ENCODE measurements at places on chromosomes 11 and 22. TPM values are rescaled to one million over a fixed set of nuclear protein-coding genes. Genes with fewer than 3 reads are reported as not detected.

PTPN5 gene
- not detected for total RNA-seq

NECTIN1 gene
- total RNA-seq = 0.30 TPM

KCNJ1 gene
- not detected for total RNA-seq

RAB36 gene
- total RNA-seq = 0.27 TPM

GGT5 gene
- 0.35 TPM for total RNA-seq

GGT1 gene
- total RNA-seq = 48.1 TPM

BEST1 gene
- not detected for total RNA-seq

OR52N4 gene
- 0.89 TPM for total RNA-seq

DCDC1 gene
- total RNA-seq = not detected

JAM3 gene
- 4.8 TPM for total RNA-seq

TEAD1 gene
- 0.15 TPM for total RNA-seq

SYT8 gene
- not detected for total RNA-seq

KCTD14 gene
- 0.19 TPM for total RNA-seq

HTR3B gene
- total RNA-seq = not detected

ZBTB16 gene
- total RNA-seq = 7.4 TPM

MPEG1 gene
- total RNA-seq = not detected

SMTNL1 gene
- not detected for total RNA-seq

ELFN2 gene
- total RNA-seq = 0.23 TPM

OSM gene
- total RNA-seq = 80.5 TPM

PHOX2A gene
- not detected for total RNA-seq

ZC3H12C gene
- total RNA-seq = 0.40 TPM

SYT13 gene
- total RNA-seq = not detected

SSTR3 gene
- total RNA-seq = 10.1 TPM

TTLL1 gene
- 9.0 TPM for total RNA-seq

EHF gene
- total RNA-seq = not detected

PATE4 gene
- total RNA-seq = not detected

SCGB1A1 gene
- not detected for total RNA-seq
